ENCODE measurements at places on chromosomes 5 and 9. TPM values are rescaled to one million over a fixed set of nuclear protein-coding genes. Genes with fewer than 3 reads are reported as not detected.

Gene PCDHGC4
- 0.07 TPM for total RNA-seq

Gene DHX29
- 22.9 TPM for total RNA-seq

Gene PDE6A
- not detected for total RNA-seq

Gene RORB
- total RNA-seq: not detected

Gene ABO
- total RNA-seq: 0.65 TPM

Gene BAAT
- total RNA-seq: not detected

Gene PLPP7
- 2.2 TPM for total RNA-seq

Gene OR1J2
- total RNA-seq: not detected

DNA sequence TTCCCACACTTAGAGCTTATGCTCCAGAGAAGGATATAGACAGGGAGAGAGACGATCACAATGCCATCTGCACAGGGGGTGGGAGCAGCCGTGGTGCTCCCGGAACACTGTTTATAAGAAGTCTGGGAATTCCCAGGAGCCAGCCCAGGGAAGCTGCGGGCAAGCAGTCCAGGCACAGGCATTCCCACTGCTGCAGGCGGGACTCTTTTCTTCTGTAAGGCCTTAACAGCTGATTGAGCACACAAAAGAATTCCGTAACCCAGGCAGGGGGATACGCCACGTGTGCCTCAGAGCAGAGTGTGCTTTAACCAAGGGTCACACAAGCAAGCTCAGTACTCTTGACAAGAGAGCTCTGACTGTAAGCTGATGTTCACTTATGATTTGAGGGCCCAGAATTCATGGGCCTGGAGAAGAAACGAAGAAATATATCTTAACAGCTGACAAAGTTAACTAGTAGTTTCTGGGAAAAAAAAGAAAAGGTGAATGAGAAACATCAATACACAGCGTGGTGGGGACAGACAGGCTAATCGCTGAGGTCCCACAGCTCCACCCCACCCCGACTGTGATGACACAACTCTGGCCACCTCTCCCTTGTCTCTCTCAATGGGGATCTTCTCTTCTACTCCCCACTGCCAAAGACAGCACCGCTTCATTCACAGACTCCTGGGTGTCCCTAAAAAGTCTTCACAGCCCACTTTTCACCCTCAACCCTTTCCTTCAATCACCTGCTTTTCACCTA is 85.9 kb upstream of the SIMC1 start:
- DNase-seq: no peak

DNA sequence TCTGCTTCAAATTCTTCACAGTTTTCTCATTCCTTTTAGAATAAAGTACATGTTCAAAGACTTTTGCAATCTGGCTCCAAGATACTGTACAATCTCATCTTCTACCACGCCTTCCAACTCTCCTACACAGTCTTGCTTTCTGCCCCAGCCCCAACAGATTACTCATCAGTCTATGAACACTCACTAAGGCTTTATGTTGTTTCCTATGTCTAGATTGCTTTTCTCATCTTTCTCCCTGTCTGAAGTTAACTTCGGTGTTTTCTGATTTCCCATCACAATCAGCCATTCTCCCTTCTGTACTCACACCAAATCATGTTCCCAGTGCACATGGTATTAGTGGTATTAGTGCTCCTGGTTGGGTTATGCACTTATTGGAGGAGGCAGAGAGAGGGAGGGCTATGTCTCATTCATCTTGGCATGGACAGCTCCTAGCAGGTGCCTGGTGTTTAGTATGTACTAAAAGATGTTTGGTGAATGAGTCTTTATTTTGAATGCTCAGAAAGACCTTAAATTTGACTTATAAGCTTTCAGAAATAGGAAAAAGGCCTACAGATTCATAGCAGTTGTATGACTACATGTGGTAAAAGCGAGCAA is 44.0 kb upstream of the ZNF608 start:
- DNase-seq: no peak

GRCh38 chr5:108989761-108990392 is 242.2 kb downstream of the FER start:
- DNase-seq: no peak

DNA sequence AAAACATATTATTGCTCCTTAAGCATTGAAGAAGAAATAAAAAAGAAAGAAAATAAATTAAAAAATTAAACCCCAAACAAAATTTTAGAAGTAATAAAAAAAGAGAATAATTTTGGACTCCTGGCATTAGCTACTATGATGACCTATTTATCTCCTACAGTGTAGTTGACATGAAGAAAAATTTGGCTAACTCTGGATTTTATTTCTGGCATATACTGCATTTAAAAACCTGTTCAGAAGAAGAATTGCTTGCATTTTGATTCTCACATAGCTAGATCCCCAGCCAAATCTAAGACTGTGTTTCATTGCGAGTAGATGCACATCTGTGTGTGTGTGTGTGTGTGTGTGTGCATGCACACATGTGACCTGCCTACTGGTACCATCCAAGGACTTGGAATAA is 30.1 kb upstream of the GABRG2 start:
- DNase-seq: no peak

- DNase-seq: no peak
Measured at GRCh38 chr5:174284873-174285272, 239.4 kb downstream of the NSG2 start.

DNA sequence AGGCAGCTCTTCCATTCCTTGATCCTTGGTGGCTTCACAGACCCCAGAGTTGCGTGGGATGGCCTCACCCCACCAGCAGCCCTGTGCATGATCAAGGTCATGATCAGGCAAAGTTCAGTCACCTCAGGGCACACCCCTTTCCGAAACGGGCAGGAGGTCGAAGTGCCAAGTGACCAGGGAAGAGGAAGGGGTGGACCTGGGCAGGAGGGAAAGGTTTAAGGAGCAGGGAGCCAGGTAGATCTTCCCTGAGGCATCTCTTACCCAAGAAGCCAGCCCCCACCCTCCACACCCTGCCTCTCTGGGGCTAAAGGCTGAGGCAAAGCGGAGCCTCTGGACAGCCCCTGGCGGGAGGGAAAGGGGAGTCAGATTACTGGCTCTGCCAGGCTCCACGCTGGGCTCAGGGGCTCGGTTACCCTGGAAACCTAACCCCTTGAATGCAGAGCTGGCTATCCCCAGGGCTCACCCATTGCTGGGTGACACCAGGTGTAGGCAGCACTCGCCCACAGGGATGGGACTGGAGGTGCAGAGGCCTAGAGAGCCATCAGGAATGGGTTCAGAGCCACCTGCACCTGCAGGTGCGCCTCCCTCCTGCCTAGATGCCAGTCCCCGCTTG is 3.6 kb downstream of the MGAT4B start:
- DNase-seq: no peak

DNA sequence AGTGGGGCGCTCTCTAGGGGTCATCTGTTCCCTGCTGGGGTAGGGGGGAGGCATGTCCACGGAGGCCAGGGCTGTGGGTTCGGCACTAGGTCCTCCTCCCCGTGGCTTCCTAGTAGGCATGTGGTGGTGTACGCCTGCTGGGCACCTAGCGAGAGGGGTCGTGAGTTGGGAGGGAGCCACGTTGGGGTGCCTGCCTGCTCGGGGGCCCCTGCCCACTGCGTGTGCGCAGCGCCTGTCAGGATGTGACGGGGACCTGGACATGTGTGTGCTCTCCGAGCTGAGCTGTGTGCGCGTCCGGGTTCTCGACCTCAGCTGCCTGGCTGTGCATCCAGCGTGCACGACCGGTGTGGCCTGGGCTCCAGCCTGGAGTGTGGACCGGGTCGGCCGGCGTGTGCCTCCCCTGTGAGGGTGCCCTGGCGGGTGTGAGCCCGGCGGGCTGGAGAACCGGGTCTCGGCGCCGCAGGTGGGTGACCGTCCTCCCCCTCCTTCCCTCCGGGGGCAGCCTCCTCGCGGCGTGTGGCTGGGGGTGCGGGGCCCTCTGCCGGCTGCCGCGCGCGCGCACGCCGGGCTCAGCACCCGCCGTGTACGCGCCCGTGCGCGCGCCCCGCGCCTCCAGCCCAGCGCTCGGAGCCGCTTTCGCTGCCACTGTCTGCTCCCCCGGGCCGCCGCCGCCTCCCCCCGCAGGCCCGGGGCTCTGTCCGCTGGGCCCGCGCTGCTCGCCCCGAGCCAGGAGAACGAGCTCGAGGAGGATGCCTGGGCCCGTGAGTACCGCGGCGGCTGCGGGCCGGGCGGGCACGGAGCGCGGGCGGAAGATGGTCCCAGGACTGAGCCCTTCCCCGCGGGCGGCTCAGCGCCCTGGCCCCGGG is at the start of gene PRR7:
Gene PRR7, plus strand, starts transcription at position 615 of the 866 bp plus-strand sequence. CDS start 8,254 bp downstream, outside the sequence.
- no peak for DNase-seq

- DNase-seq: no peak
Measured at GRCh38 chr5:107633171-107633901, 37.4 kb downstream of the EFNA5 start.

DNA sequence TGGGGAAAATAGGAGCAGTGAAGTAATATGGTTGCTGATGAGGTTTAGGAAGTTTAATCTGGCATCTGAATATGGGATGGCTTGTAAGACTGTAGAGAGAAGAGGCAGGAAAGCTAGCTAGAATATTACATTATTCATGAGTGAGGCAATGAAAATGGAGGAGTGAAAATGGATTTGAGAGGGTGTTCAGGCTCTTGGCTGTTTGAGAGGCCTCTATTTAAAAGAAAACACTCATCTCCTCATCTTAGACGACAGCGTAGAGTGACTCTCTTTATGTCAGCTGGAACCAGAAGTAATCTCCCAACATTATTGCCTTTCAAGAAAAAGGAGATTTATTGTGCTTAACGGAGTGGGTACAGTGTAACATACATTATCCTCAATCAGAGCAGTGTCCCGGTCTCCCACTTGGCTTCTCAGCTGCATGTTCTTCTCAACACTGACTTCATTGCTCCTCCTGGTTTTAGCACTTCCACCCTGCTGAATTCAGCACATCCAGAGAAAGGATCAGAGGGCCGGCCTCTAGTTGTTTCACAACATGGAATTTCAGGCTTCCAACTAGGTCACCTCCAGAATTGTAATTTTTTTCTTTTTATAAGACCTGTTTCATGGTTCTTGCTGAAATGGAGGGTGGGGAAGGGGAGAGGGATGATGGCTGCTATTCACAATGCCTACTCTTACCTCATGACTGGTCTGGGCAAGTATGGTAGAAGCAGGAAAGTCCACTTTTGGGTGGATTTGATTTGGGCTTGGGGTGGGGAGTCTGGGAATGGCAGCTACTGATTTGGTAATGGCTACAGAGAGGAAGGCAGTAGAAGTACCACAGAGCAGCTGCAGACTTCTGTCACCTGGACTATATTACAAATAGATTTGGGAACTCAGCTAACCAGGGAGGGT is 52.9 kb upstream of the KIAA1958 start:
- DNase-seq: no peak

DNA sequence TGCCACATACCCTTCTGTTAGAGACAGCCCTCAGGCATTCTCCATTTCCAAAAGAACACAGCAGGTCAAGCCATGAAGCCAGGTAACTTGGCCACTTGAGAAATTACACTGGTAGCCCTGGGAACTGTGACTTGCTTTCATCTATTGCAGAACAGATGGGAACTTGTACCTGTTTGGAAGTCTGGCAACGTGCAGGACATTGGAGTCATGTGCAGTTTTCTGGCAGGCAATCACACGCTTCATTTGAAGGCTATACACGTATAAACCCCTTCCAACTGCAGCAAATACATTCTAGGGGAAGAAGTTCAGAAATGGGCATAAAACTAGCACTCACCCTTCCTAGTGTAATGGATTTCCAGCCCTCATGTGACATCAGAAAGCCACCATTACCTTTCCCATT is 54.0 kb downstream of the WDR41 start:
- no peak for DNase-seq

- no peak for DNase-seq
Measured at GRCh38 chr9:134363450-134363849, 37.2 kb downstream of the RXRA start.

DNA sequence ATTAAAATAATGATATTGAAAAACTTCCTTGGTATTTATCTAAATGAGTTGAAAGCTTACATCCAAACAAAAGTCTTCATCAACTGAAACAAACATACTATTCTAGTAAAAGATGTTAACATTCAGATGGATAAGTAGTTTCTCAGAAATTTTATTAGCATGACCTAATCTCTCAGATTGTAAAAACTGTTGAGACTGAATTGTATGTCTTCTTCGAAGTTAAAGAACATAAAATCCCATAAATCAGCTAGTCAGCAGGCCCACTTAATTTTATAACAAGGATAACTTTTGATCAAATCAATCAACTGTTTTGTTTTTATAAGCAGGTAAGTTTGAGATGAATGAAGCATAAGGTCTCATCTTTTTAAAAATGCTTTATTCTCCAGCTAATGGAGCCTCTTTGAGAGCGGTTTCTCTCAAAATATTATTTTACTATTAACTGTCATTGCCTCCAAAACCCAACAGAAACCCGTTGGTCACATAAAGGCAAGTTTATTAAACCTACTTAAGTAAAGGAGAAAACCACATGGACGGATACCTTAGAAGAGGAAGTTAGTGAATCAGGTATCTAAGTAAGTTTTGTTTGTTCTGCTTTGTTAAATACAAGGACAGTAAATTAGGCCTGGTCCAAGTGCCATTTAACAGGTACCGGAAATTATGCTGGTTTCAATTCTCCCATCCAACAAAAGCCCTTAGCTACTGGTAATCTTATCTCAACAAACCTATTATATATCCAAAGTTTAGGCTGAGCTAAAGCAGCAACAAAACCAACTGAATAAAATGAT is 457.0 kb downstream of the PDE4D start:
- DNase-seq: no peak

- DNase-seq: no peak
Measured at GRCh38 chr9:113887436-113887835, 11.3 kb downstream of the ZNF618 start.

GRCh38 chr5:123113136-123113535 is 24.1 kb downstream of the PRDM6 start:
- no peak for DNase-seq

DNA sequence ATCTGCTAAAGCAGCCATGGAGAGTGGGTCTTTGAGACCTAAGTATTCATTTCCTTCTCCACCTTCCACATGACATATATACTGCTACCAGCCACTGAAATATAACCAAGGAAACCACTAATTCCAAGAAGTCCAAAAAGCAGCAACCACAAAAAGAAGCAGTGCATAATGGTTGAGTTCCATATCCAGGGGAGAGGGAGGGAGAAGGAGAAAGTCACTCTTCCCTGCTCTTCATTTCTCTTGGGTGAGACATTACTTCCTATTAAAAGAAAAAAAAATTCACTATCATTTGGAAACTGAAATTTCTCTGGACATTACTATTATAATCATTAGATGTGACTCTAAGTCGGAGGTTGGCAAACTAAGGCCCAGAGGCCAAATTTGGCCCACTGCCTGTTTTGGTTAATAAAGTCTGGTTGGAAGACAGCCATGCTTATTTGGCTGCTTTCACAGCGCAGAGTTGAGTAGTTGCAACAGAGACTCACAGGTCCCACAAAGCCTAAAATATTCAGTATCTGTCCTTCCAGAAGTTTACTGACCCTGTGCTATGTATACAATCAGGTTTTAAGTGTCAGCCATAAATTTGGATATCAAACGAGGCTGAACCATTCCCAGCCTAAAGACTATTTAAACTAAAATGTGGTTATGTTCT is 168.6 kb downstream of the MPDZ start:
- no peak for DNase-seq

GRCh38 chr5:5046680-5047502 is 93.2 kb upstream of the ADAMTS16 start:
- DNase-seq: no peak
